ENCODE measurements at places on chromosomes 6 and 20.

- no peak for DNase-seq
Measured at GRCh38 chr6:2505624-2506023, 245.1 kb downstream of the MYLK4 start.

GRCh38 chr6:144294016-144294415 lies 8.9 kb downstream of the UTRN start:
- DNase-seq: no peak

- no peak for DNase-seq
Measured at GRCh38 chr20:43939762-43940121, 25.1 kb downstream of the TOX2 start.

GRCh38 chr20:2467412-2467811 lies 3.2 kb downstream of the SNRPB start:
- no peak for DNase-seq

DNA sequence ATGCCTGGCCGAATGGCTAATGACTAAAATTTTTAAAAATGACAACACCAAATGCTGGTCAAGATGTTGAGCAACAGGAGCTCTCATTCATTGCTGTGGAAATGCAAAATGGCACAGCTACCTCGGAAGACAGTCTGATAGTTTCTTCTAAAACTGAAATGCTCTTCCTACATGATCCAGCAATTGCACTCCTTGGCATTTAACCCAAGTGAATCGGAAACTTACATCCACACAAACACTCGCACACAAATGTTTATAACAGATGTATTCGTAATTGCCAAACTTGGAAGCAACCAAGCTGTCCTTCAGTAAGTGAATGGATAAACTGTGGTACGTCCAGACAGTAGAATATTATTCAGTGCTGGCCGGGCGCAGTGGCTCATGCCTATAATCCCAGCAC lies 56.4 kb upstream of the NCOA3 start:
- DNase-seq: no peak

DNA sequence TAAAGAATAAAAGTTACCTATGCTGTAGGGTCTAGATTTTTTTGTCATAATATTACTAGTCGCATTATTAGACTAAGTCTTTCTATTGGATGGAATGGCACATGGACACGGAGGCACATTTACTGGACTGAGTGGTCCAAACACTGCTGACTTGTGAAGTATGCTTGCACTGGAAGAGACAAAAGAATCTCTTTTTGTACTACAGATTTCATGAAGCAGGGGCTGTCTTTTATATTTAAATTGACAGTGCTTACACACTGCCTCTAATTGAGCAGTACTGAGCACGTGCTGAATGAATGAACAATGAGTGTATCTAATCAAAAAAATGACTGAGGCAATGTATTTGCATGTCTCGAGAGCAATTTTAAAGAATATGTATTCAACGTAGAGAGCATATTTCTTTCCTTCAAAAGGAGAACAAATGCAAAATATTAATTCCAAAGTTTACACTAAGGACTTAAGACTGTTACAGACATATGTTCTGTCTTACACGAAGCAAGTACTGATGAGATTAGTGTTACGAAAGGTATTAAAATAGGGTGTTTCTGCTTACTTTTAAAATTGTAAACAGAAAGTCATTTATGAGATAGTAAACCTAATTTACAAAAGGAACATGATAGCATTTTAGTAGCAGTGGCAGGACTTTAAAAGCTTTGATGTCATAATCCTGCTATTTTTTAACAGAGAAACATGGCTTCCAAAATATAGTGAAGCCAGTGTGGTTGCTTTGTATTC lies 8.3 kb downstream of the ELOVL2 start:
- no peak for DNase-seq

- DNase-seq: no peak
Measured at GRCh38 chr6:24838994-24839393, 40.3 kb upstream of the ARMH2 start.
